ENCODE measurements at places on chromosomes 2 and 18. TPM values are rescaled to one million over a fixed set of nuclear protein-coding genes. Genes with fewer than 3 reads are reported as not detected.

CYTIP gene
- total RNA-seq: not detected

GRCh38 chr2:29480426-29480825 lies 365.2 kb downstream of the CLIP4 start:
- H3K27me3 ChIP-seq: no peaks in the 10 kb centered on the region
- H3K4me3 ChIP-seq: no peak overlapping the region
- no peaks in the 10 kb centered on the region for H3K4me1 ChIP-seq
- no peak for DNase-seq
- H3K27ac ChIP-seq: no peak overlapping the region

GRCh38 chr2:196992466-196992865 lies 66.0 kb upstream of the PGAP1 start:
- H3K36me3 ChIP-seq: peaks cover 42% of the 10 kb centered on the region
- DNase-seq: no peak
- H3K27ac ChIP-seq: no peak overlapping the region
- no peaks in the 10 kb centered on the region for H3K27me3 ChIP-seq
- H3K4me3 ChIP-seq: no peak overlapping the region

DNA sequence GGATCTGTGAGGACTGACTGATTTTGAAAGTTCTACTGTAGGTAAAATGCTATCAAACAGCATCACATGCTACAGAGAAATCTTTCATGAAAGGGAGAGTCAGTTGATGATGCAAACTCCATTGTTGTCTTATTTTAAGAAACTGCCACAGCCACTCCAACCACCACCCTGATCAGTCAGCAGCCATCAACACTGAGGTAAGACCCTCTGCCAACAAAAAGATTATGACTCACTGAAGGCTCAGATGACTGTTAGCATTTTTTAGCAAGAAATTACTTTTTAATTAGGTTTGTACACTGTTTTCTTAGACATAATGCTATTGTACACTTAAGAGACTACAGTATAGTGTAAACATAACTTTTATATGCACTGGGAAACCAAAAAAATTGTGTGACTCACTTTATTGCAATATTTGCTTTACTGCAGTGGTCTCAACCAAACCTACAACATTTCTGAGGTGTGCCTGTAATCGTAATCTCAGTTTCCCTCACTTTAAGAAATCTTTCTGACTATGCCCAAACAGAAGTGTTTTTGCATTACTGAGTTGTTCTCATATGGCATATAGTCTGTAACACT lies 42.8 kb downstream of the METTL8 start:
- H3K27ac ChIP-seq: no peak overlapping the region
- H3K4me1 ChIP-seq: no peaks in the 10 kb centered on the region
- no peak for DNase-seq
- H3K4me3 ChIP-seq: no peak overlapping the region

GRCh38 chr2:27977731-27978312 lies 87.3 kb downstream of the BABAM2 start:
- no peak overlapping the region for H3K4me3 ChIP-seq
- no peaks in the 10 kb centered on the region for H3K4me1 ChIP-seq
- DNase-seq: no peak

DNA sequence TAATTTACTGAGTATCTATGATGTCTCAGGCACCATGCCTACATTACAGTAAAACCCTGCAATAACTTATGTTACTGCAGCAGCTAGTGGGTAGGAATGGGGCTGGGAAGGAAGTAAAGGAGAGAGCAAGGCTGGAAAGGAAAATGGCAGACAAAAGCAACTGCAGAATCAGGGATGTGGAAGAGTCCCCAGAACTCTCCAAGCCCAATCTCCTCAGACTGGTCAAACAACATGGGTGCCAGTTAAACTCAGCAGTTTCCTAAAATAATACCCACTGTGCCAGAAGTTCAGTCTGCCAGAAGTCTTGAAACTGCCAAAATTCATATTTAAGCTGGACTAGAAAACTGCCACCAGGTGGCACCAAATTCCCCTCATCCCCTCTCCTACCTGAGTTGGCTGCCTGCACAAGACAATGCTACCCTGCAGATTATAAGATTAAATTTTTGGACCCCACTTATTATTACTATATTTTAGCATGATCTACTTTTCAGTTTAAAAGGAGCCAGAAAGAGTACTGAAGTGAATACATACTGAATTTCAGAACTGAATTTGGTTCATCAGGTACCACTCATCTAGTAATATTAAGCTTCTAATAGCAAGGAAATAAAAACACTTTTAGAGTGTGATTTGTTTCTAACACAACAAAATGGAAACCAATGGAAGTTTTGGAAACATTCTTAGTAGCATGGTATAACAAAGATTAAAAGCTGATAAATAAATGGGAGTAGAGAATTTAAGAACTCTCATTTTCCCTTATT lies 86.8 kb upstream of the DNER start:
- DNase-seq: peak; percentile 68
- H3K4me3 ChIP-seq: no peak overlapping the region
- no peak overlapping the region for H3K27ac ChIP-seq
- peaks cover 54% of the 10 kb centered on the region for H3K36me3 ChIP-seq

GRCh38 chr18:73614812-73615211 lies 532.8 kb downstream of the FBXO15 start:
- H3K36me3 ChIP-seq: no peaks in the 10 kb centered on the region
- H3K4me3 ChIP-seq: no peak overlapping the region
- H3K27ac ChIP-seq: no peak overlapping the region
- no peaks in the 10 kb centered on the region for H3K4me1 ChIP-seq

Data from stomach (tissue), 19 donors.